ENCODE measurements at places on chromosomes 7 and 10.

GRCh38 chr10:89921403-89921802 lies 220.0 kb downstream of the KIF20B start:
- peak; percentile 82 for DNase-seq

GRCh38 chr7:42117201-42117600 lies 119.8 kb downstream of the GLI3 start:
- DNase-seq: no peak

DNA sequence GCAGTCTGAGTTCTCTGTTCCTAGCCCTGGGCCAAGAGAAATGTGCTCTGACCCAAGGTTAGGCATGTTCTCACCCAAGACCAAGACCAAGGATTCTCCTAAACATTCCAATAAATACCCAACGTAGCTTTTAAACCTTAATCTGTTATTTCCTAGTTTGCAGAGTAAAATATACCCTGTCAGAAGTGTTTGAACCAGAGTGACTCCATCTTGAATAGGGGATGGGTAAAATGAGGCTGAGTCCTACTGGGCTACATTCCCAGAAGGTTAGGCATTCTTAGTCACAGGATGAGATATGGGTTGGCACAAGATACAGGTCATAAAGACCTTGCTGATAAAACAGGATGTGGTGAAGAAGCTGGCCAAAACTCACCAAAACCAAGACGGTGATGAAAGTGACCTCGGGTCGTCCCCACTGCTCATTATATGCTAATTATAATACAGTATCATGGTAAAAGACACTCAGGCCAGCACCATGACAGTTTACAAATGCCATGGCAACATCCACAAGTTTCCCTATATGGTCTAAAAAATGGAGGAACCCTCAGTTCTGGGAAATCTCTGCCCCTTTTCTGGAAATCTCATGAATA lies 27.7 kb downstream of the PLXNA4 start:
- DNase-seq: peak; percentile 96

- no peak for DNase-seq
Measured at GRCh38 chr7:1752111-1752510, 82.0 kb downstream of the ELFN1 start.

GRCh38 chr10:71623986-71624291 lies 95.6 kb downstream of the C10orf105 start:
- no peak for DNase-seq

DNA sequence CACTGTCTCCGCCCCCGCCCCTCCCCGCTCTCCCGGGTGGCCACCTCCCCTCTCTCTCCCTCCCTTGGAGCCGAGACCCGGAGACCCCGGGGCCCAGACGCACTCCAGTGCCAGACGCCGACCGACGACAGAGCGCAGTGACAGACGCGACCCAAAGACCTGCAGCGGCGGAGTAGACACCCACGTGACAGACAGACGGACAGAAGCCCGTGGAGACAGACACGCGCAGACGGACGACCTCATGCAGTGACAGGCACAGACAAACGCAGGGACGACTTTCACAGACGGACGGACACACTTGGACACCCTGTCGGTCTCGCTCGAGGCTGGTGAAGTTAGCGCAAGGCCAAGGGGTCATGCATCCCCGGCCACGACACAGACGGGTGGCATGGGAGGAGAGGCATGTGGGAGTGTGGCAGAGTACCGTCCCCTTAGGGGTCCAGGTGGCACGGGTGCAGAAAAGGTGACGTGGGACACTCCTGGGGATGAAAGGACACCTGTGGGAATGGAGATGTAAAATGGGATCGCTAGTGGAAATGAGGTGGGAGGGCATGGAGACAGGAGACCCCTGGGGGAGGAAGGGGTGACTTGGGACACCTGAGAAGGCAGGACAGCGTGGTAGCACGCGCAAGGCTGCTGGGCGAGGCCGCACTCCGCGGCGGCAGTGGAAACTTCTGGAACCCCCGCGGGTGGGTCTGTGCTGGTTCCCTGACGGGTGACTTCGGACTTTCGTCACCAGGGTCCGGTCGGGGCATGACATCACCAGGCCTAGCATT lies 456 bp upstream of the ACHE start:
- no peak for DNase-seq

GRCh38 chr7:102055181-102055976 lies 231.3 kb upstream of the SH2B2 start:
- no peak for DNase-seq
